Activated CD4-positive, alpha-beta T cell treated with anti-CD3 and anti-CD28 coated beads, Interleukin-2, amount 50 U/mL, for 24 hours (primary cell): ENCODE measurements at places on chromosomes 6 and 20.

DNA sequence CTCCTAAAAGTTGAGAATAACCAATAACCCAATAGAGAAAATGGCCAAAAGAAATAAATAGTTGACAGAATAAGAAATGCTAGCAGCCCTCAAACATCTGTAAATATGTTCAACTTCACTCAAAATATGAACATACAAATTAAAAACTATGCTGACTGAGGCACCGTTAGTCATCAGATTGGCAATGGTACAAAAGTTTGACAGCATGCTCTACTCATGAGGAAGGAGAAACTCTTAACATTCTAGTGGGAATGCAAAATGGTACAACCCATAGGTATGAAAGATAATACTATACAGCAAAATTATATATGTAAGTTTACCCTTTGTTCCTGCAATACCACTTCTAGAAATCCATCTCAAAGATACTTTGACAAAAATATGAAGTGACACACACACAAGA lies 1.6 kb upstream of the ZSCAN12 start:
- DNase-seq, result no peak

DNA sequence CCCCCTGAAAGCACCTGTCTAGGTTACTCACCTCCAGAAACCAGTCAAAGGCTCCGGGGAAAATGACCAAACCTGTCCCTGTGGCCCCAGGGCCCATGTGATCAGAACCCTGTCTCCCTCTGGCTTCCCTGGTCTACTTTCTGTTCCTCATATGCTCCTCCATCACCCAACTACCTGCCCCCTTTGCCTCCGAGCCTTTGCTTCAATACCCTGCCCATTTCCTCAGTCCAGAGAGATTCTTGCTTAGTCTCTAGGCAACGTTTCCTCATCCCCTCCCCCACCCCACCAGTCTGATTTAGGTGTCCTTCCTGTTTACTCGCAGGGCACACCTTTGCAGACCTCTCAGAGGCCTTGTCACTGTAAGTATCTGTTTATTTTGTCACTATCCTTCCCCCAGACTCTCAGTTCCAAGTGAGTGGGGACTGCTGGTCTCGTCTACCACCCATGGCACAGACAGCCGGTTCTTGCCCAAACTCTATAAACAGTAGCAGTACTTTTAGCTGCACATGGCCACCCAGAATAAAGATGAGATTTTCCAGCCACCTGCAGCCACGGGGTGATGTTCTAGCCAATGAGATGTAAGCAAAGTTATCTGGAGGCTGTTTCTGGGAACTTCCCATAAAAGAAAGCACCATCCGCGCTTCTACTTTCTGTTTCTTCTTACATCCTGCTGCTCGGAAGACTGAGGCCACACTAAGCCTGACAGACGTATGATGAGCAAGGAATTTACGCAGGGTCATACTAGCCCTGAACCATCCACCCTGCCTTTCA lies 13.3 kb downstream of the ELOVL5 start:
- peak; percentile 35 for DNase-seq

- DNase-seq, result no peak
Observed at GRCh38 chr6:139409026-139409425, 34.6 kb upstream of the CITED2 start.

- DNase-seq, result no peak
Observed at GRCh38 chr6:100573166-100573565, 108.4 kb upstream of the SIM1 start.

GRCh38 chr20:36572701-36573102 lies 695 bp upstream of the TGIF2 start:
- no peak for DNase-seq

- DNase-seq, result peak; percentile 24
Observed at GRCh38 chr6:123415844-123416468, 220.8 kb downstream of the TRDN start.

GRCh38 chr6:24255676-24256075 lies 102.2 kb downstream of the DCDC2 start:
- no peak for DNase-seq

GRCh38 chr6:37258405-37259105 lies 611 bp upstream of the TMEM217 start:
- no peak for DNase-seq

GRCh38 chr20:31566658-31567379 lies 38.3 kb upstream of the ID1 start:
- DNase-seq, result no peak

- DNase-seq, result no peak
Observed at GRCh38 chr6:15578716-15579391, 84.0 kb downstream of the DTNBP1 start.

GRCh38 chr6:51626391-51626790 lies 461.0 kb downstream of the PKHD1 start:
- no peak for DNase-seq

GRCh38 chr20:41715526-41715925 lies 97.3 kb upstream of the CHD6 start:
- DNase-seq, result no peak

GRCh38 chr6:81609736-81610135 lies 142.7 kb downstream of the TENT5A start:
- no peak for DNase-seq

DNA sequence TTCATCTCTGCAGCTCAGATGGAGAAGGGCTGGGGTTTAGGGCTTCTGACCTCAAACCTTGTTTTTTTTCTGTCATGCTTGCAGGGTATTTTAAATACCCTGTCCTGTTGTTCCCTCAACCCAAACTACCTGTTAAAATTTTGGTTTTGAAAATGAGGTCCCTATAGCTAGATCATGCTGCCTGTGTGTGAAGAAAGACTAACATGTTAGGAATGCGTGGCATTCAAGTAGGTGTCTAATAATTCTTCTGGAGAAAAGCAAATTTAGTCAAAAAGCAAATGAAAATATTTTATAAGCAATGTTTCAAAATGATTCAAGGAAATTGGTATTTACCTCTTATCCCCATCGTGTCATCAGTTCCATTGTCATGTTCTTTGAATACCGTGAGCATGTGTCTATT lies 77.2 kb upstream of the C20orf144 start:
- no peak for DNase-seq

DNA sequence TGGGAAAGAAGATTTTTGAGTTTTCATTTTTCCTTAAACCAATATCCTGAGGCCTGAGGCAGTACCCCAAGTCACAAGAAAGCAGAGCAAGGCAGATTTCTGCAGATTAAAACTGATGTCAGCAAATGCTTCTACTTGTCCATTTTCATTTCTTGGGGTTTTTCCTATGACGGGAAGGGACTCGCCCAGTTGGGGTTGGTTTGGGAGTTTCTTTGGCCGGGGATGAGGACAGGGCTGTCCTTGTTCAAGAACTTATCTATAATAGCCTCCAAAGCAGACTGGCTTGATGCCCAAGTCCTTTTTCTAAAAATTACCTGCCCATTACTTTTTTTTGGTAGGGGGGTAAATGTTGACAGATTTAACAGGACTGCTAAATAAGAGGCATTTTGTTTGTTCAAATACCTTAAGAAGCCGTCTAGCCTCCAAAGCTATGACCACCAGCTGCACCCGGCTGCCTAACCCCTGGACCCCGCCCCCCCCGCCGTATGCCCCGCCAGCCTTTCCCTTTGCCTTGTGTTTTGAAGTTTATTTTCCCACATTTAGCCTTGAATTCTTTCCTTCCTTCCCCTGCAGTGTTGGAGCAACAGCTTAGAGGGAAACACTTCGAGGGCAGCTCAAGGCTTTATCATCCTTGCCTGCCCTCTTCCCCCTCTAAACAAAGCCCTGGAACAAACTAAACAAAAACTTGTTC lies 2.5 kb downstream of the KCNK5 start:
- DNase-seq, result no peak

DNA sequence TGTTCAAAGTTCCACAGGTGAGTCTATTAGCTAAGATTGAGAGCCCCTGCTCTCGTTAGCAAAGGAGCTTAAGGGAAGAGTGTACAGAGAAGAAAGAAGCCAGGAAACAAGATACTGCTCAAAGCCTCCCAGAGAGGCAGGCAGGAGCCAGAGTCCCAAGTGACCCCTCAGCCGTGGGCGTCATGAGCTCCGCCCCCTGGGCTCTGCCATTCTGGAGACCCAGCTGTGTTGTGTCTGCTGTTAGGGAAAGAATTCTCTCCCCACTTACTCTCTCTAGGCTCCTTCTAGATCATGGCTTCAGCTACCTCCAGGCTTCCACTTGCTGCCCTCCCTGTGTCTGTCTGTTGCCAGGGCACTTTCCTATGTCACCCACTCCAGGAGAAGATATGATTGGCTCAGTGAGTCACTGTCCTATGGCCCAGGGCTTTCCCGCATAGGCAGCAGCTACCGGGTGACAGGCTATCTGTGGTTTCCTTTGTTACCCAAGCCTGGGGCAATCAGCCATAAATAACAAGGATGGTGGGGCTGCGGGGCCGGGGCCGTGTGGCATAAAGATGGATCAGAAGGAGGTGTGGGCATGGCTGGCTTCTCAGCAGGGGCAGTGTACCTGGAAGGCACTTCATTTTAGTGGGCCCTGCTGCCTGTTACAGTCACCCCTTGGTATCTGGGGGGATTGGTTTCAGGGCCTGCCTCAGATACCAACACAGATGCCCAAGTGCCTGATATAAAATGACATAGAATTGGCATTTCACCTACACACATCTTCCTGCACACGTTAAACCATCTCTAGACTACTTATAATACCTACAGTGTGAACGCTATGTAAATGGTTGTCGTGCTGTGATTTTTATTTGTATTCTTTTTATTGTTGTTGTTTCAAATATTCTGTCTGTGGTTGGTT lies 118.9 kb downstream of the ARMC2 start:
- DNase-seq, result no peak

DNA sequence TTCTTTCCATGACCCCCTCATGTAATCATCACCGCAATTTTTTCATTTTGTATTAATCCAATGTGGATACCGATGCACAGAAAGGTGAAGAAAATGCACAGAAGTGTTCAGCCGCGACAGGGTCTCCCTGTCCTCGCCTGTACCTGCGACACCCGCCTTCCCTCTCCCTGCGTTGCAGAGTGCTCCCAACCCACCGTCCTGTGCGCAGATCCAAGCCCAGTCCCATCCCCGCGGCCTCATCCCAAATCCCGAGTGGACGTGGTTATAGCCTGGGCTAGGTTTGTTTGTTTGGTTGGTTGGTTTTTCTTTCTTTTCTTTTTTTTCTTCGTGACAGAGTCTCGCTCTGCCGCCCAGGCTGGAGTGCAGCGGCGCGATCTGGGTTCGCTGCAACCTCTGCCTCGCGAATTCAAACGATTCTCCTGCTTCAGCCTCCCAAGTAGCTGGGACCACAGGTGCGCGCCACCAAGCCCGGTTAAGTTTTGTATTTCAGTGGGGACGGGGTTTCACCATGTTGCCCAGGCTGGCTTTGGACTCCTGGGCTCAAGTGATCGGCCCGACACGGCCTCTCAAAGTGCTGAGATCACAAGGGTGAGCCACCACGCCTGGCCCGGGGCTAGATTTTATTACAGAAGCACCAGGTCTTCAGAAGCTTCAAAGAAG lies 536 bp upstream of the RAET1G start:
- no peak for DNase-seq

DNA sequence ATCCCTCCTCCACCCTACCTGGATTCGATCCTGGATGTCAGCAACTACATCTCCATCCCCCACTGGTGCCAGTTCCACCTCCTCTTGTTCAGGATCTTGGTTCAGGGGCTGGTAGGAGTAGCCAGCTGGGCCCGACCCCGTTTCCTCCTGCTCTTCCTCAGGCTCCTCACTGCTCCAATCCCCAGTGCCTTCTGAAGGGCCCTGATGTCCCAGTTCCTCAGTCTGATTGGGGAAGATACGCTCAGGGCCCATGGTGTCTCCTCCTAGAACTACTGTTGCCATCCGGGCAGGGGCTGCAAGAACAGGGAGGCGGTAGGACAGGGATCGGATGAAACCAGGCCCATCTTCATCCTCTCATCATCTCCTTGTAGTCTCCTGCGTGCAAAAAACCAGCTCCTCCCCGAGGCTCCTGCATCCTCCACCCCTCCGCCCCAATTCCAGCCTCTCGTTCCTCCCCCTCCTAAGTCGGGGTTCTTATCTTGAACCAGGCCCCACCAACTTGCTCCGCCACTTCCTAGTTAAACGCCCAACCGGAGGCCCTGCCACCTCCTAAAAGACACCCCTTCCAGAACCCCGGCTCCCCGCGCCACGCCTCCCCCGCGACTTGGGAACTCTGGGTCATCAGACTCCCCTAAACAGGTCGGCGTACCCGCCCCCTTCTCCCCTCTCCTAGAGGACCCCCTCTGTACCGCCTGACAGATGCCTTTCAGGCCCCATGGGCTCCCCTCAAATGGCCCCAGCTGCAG lies 476 bp downstream of the MEA1 start:
- no peak for DNase-seq
